Activated naive CD8-positive, alpha-beta T cell treated with anti-CD3 and anti-CD28 coated beads for 36 hours (primary cell): ENCODE measurements at places on chromosomes 2 and 18.

DNA sequence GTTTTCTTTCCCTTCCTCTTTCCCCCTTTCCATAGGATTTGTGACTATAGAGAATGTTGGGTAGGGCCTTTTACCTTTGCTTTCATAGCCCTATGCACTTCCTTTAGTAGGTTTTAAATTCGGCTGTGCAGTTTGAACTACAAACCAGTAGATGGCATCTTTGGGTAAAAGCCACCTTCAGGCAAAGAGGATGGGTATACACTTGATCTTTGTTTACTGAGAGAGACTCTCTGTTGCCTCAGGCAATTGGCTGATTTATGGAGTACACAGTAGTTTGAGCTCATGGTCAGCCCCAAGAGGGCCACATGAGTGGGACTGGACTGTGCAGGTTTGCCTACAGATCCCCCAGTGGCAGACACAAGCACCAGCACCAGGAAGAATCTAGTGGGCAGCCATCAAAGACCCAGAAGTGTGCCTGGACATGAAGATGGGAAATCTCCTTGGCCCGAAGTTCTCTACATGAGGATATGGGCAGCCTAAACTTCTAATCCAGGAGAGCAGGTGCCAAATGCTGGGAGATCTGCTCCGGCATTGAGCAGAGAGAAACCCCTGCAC lies 1304.3 kb upstream of the DDX18 start:
- DNase-seq: no peak

DNA sequence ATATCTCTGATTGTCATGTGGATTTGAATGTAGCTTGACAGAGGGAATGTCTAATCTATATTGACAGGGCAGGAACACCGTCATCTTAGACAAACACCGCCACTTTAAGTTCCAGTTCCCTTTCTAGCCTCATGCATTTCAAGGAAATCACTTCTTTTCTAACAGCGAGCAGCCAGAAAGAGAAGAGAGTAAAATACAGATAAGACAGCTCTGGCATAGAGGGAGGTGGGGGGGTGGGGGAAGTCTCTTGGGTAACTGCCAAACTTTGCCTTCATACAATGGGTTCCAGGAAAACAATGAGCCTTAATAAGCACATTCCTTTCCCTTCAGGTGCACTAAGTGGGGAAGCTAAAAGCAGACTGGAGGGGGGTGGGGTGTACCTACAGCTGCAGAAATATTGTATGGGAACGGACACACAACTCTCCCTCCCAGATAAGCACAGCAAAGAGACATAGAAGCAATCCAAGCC lies 37.2 kb downstream of the CASP10 start:
- DNase-seq: no peak

- DNase-seq: no peak
Measured at GRCh38 chr2:195575879-195576401, 81.1 kb upstream of the SLC39A10 start.

GRCh38 chr2:11998626-11999378 lies 252.4 kb downstream of the LPIN1 start:
- DNase-seq: no peak

DNA sequence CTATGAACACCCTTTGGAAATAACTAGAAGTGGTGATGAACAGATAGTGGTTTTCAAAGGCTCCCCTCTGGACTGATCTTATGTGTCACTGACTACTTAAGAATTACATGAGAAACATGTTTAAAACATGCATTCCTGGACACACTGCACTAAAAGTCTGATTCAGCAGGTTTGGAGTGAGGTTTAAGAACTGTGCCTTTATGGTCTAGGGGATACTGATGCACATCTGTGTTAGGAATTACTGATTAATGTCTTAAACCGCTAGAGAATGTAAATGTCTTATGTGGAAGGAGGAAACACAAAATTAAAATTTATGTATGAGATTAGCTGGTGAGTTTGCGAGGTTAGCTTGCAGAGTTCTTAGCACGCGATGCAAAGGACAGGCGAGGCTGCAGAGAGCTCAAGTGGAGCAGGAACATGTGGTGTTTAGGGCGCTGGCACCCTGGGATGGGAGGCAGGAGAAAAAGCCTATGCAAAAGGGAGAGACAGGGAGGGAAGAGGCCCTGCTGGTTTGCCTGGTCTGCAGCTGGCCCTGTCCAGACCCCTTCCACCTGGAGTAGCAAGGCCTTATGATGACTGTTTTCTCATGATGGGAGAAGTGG lies 11.7 kb downstream of the SH3YL1 start:
- no peak for DNase-seq
